ENCODE measurements at places on chromosomes 2 and 18.

- DNase-seq: no peak
These were observed 120.2 kb downstream of the MEIS1 start for GRCh38 chr2:66555091-66555490.

DNA sequence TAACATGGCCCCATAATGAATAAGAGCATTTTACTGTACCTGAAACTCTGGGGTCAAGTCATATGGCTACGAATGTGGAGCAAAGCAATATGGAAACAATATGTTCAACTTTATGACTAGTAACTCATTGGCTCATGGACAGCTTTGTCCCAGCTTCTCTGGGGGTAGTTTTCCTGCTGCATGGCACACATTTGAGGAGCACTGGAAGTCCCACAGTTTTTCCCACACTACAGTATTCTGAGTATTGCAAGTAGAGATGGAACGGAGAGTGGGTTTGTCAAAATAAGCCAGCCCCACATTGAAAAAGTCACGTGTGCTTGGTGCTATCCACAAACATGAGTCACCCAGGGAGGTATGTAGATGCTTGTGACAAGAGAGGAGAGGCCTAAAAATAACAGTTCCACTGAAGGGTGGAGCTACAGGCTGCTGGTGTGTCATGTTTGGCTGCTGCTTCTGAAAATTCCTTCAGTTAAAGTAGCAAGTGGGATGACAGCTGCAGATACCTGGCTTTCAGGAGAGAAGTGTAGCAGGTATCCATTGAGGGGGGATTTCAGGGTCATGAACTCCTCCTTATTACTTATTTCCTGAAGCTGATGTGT is 48.2 kb upstream of the CTAGE1 start:
- peak; percentile 79 for DNase-seq

DNA sequence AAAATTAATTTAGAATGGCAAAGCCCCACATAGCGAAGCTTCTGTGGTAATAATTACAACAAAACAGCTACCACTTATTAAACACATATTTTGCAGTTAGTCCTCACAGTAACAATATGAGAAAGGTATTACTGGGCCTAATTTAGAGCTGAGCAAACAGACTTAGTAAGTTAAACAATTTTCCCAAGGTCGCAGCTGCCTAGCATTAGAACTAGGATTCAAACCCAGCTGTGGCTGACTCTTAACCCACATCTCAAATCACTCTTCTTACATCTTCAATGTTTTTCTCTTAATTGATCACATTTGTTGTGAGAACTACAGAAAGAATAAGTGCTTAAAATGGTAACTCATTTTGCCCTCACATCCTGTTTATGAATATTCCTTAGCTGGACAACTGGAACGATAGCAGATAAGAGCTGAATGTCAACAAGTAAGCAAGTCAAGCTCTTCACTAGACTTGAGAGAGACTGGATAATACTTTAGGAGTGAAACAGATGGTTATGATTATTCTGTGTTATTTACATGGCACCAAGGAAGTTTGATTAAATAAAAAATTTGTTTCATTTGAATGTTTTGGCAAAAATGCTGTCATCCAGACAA is 59.4 kb upstream of the TMEM17 start:
- no peak for DNase-seq

GRCh38 chr2:232963913-232964312 is 49.1 kb downstream of the NGEF start:
- DNase-seq: no peak

GRCh38 chr2:151052850-151053660 is 208.6 kb downstream of the RBM43 start:
- no peak for DNase-seq

GRCh38 chr2:218999881-219000568 is 6.8 kb upstream of the CRYBA2 start:
- no peak for DNase-seq

DNA sequence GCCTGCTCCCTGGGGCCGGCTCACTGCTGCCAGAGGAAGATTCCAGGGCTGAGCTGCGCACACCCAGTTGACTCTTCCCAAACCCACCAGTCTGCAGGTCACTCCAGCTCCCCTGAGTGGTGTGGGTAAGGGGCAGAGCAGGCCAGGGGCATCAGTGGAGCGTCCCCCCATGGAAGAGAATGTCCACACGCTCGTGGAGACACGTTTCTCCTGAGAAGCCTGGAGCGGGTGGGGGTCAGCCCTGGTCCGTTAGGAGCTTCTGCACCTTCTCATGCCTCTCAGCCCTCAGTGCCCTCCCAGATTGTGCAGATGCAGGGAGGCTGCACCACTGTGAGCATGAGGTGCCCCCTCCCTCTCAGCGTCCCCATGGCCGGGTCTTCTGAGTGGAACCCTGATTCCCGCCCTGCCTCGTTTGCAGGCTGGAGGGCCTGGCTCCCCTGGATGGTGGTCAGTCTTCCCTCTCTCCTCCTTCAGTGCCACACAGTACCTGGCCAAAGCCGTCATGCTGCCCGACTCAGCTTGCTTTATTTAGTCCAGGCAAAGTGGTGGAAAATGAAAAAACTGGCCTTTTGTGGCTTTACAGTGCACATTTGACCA is 37.0 kb downstream of the TWIST2 start:
- no peak for DNase-seq

DNA sequence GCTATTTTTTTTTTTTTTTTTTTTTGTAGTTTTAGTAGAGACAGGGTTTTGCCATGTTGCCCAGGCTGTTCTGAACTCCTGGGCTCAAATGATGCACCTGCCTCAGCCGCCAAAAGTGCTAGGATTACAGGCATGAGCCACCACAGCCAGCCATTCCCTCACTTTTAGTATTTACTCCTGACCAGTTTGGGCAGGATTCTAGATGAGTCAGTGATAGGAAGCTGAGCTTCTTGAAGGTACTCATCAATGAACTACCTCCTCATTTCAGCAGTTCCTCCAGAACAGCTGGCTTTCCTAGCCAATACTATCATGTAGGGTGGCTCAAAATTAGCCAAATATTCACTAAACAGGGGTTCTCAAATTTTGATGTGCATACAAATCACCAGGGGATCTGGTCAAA is 57.2 kb downstream of the CYBRD1 start:
- DNase-seq: no peak

DNA sequence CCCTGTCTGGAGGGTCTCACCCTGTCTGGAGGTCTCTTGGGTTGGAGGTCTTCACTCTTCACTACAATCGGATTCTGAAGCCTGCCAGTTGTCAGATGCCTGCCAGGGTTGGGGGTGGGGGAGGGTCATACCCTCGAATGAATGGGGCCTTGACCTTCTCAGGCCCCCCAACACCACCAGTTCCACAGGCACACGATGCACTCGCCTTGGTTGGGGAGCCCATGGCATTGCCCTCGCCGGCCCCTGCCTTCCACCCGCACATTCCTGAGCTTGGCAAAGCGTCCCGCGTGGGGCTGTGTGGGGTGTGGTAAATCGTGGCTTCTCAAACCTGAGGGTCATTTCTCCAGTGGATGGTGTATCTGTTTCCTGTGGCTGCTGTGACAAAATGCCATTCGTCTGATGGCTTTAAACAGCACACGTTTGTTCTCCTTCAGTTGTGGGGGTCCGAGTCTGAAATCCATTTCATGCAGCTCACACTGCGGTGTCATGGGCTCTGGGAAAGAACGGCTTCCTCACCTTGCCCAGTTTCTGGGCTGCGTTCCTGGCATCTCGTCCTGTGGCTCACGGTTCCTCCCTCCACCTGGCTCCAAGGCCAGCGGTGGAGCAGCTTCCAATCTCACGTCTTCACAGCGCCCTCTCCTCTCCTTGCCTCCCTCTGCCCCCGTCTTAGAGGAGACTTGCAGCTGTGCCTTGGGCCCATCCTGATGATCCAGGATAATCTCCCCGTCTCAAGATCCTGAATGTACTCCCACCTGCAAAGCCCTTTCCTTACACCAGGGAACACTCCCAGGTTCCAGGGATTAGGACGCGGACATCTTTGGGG is 38.0 kb upstream of the HPCAL1 start:
- no peak for DNase-seq

DNA sequence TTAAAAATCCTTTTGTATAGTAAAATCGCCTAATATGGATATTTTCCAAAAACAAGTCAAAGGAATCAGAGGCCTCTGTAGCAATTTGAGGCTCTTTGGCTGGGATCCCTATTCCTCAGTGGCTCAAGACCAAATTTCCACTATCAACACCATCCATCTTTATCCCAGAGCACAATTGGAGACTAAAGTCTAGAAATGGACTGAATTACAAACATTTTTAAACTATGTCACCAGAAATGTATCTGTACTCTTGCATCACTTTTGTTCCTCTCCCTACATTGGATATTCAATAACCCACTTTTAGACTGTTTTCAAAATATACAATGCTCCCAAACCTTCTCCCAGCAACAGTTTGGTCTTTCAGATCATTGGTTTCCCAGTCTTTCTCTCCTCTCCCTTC is 140.4 kb upstream of the KLHL29 start:
- no peak for DNase-seq

DNA sequence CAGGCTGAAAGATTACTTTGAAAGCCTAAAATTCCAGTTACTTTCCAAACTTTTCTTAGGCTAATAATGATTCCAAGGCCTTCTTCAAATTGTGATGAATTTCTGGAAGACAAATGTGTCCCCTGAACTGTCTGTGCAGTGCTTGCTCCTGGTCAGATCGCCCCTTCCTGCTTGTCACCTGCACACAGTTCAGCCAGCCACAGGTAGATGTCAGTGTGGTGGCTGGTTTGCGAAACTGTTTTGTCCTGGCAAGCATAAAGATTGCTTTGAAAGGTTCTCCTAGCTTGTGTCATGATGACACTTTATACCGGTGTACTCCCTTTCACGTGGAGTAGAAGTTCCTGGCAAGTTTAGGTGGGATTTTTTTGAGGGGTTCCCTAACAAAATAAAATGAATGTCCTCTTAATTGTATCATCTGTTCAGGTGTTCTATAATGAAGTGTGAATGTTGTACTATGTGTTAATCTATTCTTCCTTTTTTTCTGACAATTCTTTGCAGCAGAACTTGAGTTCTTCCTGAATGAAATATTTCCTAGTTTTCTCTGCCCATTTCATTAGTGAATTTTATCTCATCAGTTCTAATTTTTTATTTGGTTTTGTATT is 298.8 kb downstream of the ZNF407 start:
- DNase-seq: no peak

GRCh38 chr2:79717364-79718007 is 204.6 kb downstream of the CTNNA2 start:
- DNase-seq: peak; percentile 95

GRCh38 chr18:55584201-55584600 is 3.8 kb downstream of the TCF4 start:
- no peak for DNase-seq

- no peak for DNase-seq
These were observed 180.4 kb downstream of the MBD5 start for GRCh38 chr2:148201075-148202004.

GRCh38 chr2:188410504-188411235 is 119.0 kb downstream of the GULP1 start:
- peak; percentile 20 for DNase-seq

- no peak for DNase-seq
These were observed 23.9 kb downstream of the CLIP4 start for GRCh38 chr2:29139152-29139551.

GRCh38 chr2:109318150-109318948 is 189.3 kb downstream of the SH3RF3 start:
- peak; percentile 91 for DNase-seq

DNA sequence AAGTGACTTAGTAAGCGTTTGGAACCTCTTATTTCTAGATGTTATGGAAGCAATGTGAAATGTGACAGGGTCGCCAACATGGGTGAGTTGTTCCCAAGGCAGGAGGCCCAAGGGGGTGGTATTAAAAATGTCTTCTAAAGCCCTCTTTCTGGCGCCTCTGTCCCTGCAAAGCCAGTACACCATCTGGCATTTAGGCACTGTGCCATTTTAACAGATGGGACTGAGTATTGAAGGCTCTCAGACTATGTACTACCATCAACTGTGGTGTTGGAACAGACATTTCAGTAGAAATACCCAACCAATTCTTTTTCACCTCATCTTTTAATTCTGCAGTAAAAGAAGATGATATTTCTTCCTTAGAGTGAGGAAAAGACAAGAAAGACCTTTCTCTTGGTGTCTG is 384.5 kb upstream of the MMADHC start:
- DNase-seq: no peak

DNA sequence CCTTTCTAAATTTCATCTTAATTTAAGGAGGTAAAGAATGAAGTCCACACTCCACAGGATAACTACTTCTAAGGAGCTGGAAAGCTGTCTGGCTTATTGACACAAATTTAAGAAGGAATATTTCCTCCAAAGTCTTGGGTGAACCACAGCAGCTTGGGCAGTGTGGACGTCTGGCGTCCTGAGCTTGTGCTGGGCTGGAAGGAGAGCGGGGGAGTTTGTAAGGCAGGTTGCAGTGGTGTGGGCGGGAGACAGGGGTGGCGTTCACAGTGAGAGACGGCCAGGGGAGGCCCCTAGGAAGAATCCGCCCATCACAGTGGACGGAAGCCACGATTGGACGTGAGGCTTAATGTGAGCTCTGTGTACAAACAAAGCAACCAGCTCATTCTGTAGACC is 25.7 kb downstream of the ADI1 start:
- DNase-seq: no peak

- DNase-seq: no peak
These were observed 437.0 kb downstream of the PARD3B start for GRCh38 chr2:204982303-204982702.

DNA sequence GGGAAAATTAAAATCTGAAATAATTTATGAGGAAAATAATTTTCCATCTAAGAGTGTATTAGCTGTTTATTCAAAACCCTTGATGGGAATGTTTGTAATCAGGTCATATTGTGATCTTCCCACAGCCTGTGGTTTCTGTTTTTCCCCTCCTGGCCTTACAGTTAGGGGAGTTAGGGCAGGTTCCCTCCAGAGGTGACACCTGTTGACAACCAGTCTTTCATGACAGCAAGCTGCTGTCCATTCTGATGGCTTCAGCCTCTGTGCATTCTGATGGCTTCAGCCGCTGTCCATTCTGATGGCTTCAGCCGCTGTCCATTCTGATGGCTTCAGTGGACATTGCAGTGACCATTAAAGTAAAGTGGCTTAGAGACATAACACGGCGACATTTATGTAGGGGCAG is 328.2 kb downstream of the GBX2 start:
- no peak for DNase-seq

DNA sequence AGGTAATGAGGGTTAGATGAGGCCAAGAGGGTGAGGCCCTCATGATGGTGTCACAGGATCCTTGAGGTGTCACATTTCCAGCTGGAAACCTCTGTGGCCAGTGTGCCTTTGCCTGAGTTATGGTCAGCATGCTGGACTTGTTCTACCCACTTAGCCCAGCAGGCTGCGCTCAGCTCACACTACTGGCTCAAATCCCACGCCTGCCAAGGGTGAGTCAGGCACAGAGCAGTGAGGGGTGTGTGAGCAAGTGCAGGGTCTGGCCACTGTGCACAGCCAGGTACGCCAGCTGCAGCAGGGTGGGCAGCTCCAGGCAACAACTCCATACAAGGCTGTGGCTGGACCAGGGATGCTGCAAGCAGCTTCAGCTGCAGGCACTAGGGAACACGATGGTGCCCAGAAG is 616.6 kb upstream of the FSHR start:
- DNase-seq: peak; percentile 18

- DNase-seq: no peak
These were observed 41.0 kb upstream of the ASAP2 start for GRCh38 chr2:9165625-9166024.

GRCh38 chr2:1032030-1032429 is 81.4 kb downstream of the SNTG2 start:
- DNase-seq: no peak

- peak; percentile 37 for DNase-seq
These were observed 178.5 kb downstream of the TPGS2 start for GRCh38 chr18:36650266-36650665.

GRCh38 chr2:148674063-148675020 is 29.8 kb downstream of the EPC2 start:
- no peak for DNase-seq
